Omental fat pad (tissue), 4 donors: ENCODE measurements at places on chromosomes 16 and 17.

- DNase-seq, result no peak
Measured at GRCh38 chr16:61909074-61909473, 127.2 kb downstream of the CDH8 start.

DNA sequence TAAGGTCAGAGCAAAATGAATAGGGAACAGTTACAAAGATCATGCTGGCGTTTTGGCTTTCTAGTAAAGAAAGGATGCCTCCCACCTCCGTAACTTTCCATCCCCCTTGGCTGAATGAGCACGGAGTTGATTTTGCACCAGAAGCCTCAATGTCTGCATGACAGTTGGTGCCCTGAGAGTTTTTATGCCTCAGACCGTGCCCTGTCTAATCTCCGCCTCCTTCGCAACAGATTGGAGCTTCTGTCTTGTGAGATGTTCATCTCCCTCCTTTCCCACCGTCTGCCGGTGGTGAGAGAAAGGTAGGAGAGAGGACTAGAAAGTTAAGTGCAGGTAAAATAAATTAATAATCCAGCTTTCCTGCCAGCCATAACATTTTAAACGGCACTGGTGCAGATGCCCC, 1.9 kb downstream of the HS3ST4 start:
- no peak for DNase-seq

DNA sequence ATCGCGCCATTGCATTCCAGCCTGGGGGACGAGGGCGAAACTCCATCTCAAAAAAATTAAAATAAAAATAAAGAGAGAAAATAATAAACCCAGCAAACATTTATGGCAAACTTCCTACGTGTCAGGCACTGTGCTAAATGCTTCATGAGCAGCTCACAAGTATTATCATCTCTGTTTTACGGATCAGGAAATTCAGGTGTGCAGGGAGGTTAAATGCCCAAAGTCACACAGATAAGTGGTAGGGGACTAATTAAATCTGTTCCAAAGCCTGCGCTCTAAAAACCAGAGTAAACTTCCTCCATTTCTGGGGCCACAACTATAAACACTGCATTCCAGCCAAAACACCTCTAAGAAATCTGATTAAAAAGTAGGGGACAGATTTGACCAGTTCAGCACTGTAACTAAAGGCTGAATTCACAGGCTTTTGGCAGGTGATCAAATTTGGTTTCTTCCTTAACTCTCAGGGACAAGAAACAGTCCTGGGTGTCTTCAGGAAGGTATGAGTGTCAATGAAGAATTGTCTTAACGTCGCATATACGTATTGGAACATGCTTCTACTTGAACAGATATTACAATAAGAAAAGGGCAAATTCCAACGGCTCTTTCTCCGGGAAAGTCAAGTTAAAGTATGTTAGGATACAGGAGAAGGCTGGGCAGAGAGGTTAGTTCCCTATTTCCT, 996 bp downstream of the STRADA start:
- no peak for DNase-seq

GRCh38 chr17:6532441-6532885, 23.9 kb downstream of the PITPNM3 start:
- DNase-seq, result no peak

DNA sequence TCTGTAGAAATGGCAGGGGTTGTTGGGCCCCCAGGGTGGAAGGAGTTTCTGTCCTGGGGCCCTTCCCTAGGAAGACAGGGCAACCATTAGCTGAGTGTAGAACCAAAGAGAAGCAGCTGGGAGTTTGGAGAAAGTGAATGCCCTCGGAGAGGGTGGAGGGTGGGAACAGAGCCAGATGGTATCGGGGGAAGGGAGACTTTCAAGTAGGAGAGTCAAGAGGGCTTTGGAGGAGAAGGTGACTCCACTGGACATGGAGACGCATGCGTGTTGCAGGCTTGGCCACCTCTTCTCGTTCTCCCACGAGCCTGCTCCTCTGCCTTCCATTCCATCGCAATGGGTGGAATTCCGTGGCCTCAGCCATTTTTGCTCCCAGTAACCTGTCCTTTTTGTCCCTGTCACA, 19.4 kb downstream of the SLC47A1 start:
- no peak for DNase-seq

DNA sequence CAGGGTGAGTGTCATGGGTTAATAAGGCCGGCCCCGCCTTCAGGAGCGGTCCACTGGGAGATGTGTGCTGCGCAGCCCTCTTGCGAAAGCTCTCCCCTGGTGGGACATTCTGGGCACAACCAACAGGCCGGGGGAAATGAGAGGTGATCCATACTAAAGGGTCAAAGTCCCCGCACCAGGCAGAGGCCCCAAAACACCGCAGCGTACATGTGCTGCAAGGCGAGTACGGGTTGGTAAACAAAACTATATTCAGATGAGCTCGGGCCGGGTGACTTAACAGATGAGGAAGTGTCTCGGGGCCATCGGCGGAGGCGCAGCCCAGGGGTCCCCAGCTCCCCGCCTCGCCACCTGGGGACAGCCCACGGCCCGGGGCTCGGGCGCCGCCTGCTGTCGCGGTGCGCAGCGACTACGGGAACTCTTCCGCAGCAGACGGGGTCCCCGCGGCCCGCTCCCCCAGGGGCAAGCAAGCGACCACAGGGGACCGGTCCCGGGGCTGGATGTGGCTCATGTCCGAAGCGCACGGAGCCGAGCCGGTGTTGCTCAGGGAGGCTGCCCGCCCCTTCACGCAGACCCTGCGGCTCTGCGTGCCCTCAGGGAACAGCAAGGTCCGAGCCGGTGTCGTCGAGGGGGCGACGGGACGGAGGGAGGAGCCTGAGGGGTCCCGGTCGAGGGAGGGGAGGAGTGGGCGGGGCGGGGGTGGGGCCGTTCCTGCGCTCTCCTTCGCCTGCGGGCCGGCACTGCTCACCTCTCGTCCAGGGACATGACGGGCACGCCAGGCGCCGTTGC, at the start of gene RAB37:
RAB37 (plus strand) TSS at position 744 of the 786 bp plus-strand sequence; CDS start at position 761, 17 bp downstream.
- no peak for DNase-seq

DNA sequence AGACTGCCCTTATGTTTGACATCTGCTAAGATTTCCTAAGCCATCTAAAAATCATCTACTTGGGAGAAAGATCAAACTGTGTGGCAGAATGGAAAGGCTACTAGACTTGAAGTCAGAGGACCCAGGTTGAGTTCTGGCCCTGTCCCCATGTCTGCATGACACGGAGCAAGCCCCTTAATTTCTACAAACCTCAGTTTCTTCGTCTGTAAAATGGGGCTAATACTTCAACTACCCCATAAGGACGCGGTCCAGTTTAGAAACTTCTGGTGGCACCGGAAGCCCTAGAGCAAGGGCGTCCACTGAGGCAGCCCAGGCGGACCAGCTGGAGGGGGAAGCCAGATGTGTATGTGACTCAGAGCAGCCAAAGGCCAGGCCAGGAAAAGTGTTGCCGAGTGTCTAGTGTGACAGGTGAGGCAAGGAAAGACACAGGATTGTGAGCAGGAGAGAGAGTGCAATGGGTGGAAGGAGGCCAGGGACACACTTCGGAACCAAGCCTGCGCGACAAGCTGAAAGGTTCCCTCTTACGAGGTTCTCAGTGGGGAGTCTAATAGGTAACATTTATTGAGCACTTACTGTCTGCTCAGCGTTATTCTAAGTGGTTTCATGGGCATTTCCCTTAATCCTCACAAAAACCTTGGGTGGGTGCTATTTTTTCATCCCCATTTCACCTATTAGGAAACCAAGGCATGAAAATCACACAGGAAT, 17.8 kb upstream of the PITPNM3 start:
- DNase-seq, result no peak

DNA sequence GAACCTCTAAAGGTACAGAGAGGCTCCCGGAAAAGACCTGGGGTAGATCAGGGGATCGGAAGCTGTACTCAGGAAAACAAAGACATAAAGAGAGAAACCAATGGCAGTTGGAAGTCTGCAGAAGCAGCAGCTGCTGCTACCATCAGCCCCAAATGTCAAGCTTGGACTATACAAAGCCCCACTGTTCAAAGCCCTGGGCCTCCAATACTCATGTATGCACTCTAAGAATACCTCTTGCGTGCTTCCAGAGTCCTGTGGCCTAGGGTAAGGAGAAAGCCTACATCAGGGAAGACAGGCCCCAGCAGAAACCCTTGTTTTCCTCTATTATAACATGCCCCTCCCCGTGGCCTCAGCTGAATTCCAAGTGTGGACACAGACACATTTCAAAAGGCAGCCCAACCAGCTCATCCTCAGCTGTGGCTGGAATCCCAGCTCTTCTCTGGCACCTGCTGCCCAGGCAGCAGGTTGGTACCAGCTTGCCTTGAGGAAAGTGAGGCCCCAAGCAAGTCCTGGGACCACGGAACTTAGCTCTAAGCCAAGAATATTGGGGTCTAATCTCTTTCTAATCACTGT, 19.3 kb upstream of the MTMR4 start:
- DNase-seq, result no peak

- no peak for DNase-seq
Measured at GRCh38 chr17:21453144-21453898, 77.2 kb downstream of the KCNJ12 start.

GRCh38 chr17:65532101-65532890, 29.2 kb downstream of the AXIN2 start:
- DNase-seq, result no peak
